Activated T-helper 1 cell treated with anti-CD3 and anti-CD28 coated beads, Interleukin-2, amount 50 U/mL, for 16 hours (primary cell): ENCODE measurements at places on chromosomes 11 and 22.
A peak's percentile ranks its signal among the peaks of the same experiment; 100 is the strongest.

- DNase-seq: peak; percentile 51
Measured at GRCh38 chr22:22848364-22848866, 39.2 kb upstream of the IGLL5 start.

DNA sequence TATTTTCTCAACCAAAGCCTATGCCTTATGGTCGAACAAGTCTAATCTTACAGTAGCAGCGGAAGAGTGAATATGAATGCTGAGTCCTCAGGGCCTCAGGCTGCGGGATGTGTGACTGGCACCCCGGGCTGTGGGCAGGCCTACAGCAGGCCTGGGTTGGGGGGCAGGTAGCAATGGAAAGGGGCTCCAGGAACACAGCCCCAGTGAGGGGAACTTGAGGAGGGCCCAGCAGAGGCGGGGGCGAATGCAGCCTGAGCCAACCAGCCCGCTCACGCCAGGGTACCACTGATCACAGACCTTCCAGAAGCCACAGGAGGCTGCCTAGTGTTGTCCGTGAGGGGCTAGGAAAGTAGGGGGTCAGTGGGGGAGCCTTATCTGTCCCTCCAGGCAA lies 11.3 kb upstream of the CD5 start:
- no peak for DNase-seq

DNA sequence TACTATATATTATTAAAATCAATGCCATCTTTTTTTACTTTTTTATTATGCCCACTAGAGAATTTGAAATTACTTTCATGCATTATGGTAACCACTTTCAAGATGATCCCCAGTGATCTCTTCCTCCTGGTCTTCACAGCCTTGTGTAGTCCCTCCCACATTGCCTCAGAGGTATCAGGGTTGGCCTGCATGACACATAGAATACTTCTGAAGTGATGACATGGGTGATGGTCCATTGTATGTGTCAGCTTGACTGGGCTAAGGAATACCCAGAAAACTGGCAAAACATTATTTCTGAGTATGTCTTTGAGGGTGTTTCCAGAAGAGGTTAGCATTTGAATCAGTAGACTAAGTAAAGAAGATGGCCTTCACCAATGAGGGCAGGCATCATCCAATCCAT lies 14.2 kb upstream of the ISX start:
- DNase-seq: no peak

- DNase-seq: no peak
Measured at GRCh38 chr11:73227571-73228211, 9.6 kb downstream of the P2RY2 start.

DNA sequence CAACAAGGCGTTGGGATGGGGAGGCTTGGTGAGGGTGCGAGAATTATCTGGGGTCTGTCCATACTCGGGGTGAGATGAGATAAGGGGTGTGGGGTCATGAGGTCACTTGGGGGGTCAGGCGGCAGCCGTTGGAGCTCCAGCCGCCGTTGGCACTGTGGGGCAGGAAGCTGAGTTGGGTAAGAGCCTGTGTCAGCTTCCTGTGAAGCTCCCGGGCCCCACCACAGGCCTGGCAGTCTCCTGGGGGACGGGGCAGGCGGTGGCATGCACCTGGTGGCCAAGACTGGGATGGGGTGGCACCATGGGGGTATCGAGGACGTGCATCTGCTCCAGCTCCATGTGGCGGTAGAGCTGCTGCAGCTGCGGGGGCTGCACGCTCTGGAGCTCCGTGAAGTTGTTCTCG lies 7.1 kb upstream of the MYBPC3 start:
- DNase-seq: no peak

DNA sequence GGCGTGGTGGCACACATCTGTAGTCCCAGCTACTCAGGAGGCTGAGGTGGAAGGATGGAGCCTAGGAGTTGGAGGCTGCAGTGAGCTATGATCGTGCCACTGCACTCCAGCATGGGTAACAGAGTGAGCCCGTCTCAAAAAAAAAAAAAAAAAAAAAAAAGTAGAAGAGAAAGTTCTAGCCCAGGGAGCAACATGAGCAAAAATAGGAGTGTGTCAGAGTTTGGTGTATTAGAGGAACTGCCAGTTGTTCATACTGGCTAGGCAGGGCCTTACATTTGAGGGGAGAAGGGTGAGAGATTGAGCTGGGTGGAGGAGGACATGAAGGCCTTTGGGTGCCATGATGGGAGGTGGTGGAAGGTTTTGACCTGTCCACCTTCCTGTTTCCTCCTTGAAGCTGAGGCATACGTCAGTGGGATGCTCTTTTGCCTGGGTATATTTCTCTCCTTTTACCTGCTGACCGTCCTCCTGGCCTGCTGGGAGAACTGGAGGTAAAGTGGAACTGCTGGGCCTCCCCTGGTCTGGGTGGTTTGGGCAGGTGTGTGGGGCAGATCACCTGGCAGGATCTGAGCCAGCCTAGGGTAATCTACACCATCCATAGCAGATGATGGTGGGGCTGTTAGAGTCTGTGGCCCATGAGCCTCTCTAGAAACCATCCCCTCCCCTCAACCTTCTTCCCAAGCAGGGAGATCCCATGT lies 7.3 kb downstream of the SIDT2 start:
- no peak for DNase-seq

DNA sequence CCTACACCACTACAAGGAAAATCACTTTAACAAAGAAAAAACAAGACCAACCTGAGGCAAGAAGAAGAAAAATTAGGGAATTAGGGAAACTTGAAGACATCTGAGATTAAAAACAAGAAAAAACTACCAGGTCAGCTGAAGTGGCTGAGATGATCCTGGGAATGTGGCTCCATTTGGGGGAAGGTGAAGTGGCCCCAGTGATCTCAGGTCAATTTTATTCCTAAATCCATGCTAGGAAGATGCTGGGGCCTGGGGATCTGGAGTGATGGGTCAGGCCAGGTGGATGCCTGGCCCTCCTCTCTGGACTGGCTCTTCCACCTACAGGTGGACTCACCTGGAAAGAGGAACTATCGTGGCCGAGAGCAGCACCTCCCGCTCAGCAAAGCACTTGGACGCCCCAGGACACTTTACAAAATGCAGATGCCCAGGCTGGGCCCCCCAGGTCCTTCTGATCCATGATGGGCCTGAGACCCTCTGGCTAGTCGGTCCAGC lies 6.7 kb downstream of the TOP3B start:
- DNase-seq: no peak
